ELF-1 (cell line): ENCODE measurements at places on chromosomes 4 and X.

- no peak for DNase-seq
Observed at GRCh38 chr4:147345662-147346061, 135.2 kb upstream of the EDNRA start.

- no peak for DNase-seq
Observed at GRCh38 chrX:23799469-23800065, 16.6 kb downstream of the SAT1 start.

- DNase-seq, result no peak
Observed at GRCh38 chrX:7828594-7828993, 14.4 kb upstream of the VCX start.

DNA sequence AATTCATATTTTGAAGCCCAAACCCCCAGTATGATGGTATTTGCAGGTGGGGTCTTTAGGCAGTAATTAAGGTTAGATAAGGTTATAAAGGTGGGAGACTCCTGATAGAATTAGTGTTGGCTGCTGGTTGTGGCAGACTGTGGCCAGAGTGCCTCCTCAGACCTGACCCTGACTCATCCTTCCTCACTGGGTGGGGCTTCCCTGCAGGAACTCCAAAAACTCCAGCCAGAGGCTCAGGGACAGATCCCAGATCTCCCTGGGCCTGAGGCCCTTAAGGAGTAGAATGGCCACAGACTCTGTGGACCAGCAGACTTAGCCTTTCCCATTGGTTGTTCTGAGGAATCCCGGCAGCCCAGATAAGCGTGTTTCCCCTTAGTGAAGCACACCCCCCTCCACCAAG is 463.0 kb upstream of the CPEB2 start:
- no peak for DNase-seq

GRCh38 chr4:142238589-142238988 is 602.2 kb downstream of the IL15 start:
- DNase-seq, result no peak

- no peak for DNase-seq
Observed at GRCh38 chrX:16464369-16464768, 185.6 kb upstream of the S100G start.

- DNase-seq, result no peak
Observed at GRCh38 chrX:67004451-67004850, 365.6 kb upstream of the EDA2R start.

- DNase-seq, result no peak
Observed at GRCh38 chr4:168522356-168522755, 25.5 kb downstream of the PALLD start.

GRCh38 chrX:27555514-27555913 is 34.6 kb upstream of the DCAF8L2 start:
- DNase-seq, result peak; percentile 37

GRCh38 chrX:129785160-129785947 is 5.6 kb downstream of the SASH3 start:
- no peak for DNase-seq

DNA sequence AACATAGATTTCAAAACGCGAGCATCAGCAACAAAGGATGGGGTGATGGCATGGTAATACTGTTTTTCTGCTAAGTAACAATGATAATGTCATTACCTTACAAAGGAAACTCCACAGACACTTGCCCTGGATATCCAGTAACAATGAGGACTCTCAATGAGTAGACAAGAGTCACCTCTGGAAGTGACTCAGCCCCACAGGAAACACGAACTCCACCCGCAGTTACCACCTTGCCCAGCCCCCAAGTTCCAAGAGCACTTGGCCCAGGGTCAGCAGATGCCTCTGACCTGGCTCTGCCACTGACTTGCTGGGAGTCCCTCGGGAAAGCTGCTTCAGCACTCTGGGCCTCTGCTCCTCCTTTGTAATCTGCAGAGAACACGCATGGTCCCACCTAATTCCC is 110.3 kb upstream of the MAP3K15 start:
- DNase-seq, result no peak

GRCh38 chr4:86530183-86530582 is 63.9 kb upstream of the PTPN13 start:
- no peak for DNase-seq

DNA sequence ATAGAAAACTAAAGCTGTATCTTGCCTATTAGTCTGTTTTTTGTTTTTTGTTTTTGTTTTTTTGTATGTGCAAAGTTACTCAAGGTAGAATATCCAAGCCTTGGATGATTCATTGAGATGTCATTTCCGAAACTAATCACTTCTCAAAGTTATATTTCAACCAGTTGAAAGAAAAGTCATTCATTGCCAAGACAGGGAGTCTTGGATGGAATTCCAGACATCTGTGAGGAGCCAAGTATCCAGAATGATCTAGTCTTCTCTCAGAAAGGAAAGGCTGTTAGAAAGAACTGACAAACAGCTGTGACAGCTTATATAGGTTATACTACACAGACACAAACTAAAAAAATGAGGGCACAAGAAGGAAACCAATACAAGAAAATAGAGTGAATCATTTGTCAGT is 141.1 kb upstream of the NDST3 start:
- DNase-seq, result no peak

DNA sequence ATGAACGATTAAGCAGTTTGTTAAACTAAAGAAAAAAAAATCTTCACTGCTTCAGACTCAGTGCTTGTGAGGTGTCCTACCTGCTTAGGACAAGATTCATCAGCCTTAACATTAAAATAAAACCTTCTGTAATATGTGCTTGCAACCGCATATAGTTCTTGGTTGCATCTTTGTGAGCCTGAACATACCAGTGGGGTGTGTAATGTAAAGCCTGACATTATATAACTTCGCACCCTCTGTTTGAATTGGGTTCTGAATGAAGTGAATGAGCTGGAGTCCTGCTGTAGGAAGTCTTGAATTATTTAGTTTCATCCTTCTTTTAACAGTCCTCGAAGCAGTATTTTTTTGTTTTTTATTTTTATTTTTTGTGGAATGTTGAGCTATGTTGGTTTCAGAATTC is 3.1 kb downstream of the KDM6A start:
- DNase-seq, result no peak
